Stimulated activated CD8-positive, alpha-beta memory T cell treated with anti-CD3 and anti-CD28 coated beads, Interleukin-2, amount 100 ng/mL, for 1 hour (primary cell): ENCODE measurements at places on chromosomes 13 and 19.

DNA sequence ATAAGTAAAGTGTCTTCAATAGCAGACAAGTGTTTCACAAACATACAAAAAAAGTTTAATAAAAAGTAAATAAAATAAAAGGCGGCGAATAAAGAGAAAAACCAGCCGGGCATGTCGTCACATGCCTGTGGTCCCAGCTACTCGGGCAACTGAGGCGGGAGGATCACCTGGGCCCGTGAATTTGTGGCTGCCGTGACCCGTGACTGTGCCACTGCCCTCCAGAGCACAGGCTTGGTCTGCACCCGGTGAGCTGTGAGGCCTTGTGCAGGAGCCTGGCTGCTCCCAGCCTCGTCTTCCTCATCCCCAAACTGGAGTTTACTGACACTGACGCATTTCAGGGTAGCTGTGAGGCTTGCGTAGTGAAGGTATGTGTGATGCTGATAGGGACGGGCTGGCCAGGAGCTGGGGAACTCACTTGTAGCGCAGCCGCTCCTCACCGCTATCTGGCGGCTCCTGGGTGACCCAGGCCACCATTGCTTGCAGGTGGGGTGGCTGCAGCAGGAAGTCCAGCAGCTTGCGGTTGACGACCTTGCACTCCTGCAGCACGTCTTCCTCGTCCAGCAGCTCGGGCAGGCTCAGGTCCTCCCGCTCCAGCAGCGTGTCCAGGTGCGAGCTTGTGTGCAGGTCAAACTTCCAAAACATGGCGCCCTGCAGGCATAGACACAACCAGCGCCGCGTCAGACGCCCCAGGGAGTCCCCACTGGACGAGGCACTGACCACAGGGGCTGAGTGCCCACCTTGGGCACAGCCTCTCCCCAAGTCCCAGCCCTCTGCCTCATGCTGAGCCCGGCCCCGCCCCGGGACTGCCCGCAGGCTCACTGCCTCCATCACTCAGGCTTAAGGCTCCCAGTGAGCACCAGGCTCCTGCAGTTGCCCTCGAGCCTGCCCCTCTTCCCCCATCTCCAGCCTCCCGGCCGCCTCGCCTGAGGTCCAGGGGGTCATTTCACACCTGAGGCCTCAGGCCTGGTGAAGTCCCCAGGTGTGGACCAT lies 12.1 kb downstream of the PPP6R1 start:
- no peak for DNase-seq

GRCh38 chr13:73556902-73557301 lies 498.1 kb downstream of the KLF5 start:
- DNase-seq: no peak

GRCh38 chr13:77375560-77376108 lies 48.7 kb upstream of the MYCBP2 start:
- no peak for DNase-seq

DNA sequence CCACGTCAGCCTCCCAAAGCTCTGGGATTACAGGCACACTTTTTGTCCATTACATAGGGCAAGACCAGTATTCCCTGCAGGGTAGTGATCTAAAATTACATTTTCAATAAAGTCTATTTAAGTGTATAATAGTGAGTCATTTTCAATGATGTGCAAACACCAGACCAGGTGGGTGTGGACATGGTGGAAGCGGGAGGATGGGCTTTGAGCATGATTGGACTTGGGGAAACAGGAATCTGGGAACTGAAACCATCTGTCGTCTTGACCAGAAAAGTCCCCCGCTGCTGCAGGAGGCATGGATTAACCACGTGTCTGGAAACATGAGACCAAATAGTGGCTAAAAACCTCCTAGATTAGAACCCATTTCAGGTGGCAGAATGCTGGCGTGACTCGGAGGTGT lies 4.9 kb downstream of the FXYD3 start:
- no peak for DNase-seq

DNA sequence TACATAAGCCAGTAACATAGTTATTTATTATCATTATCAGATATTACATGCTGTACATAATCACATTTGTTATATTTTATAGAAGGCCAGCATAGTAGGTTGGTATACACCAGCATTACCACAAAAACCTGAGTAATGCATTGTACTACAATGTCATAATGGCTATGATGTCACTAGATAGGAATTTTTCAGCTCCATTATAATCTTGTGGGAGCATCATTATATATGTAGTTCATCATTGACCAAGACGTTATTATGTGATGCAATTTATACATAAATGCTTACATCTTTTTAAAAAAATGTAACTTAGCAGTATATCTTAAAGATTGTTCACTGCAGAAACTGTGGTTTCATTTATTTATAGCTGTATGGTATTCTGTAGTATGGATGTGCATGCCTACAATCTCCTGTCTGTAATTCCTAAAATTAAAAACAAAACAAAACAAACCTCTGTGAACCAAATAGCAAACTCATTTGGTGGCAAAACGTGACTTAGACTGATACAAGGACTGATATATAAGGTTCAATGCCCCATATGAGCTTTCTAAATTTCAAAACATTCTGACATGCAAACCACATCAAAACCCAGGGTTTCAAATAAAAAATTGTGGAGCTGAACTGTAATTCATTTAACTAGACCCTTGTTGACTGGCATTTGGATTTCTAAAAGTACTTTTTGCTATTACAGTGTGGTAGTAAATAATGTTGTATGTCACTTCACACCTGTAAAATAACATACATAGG lies 250.9 kb downstream of the DLEU7 start:
- no peak for DNase-seq

GRCh38 chr13:43805071-43805468 lies 18.3 kb upstream of the ENOX1 start:
- DNase-seq: no peak

DNA sequence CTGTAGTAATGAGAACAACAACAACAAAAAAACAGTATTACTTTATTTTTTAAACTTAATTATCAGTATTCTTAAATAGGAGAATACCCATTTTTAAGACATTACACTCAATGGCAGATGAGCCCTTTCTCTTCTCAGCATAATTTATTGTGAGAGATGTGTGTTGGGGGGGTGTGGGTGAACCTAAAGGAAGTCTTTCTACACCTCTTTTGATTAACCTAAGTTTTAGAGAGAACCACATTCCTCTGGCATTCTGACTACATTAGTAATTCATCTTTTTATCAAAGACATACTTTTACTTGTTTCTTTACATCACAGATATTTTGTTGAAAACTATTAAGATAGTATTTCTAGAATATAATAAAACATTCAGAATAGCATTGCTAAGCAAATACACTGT lies 890.9 kb downstream of the PCDH9 start:
- DNase-seq: no peak

DNA sequence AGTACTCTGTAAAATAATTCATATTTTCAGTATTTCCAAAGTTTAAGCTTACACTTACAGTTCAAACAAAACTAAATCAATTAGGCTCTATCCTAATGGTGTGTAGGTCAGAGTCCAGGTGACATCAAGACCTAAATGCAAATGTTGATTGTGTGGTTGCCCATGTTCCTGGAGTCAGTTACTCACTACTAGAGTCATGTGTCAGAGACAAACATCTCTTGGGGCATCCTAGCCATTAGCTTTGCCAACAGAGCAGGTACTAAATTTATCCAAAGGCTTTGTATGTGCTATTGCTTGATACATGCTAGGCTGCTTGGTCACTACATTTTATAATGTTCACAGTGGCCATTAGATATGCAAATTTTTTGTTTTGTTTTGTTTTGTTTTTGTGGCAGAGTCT lies 11.7 kb downstream of the SPRY2 start:
- no peak for DNase-seq

DNA sequence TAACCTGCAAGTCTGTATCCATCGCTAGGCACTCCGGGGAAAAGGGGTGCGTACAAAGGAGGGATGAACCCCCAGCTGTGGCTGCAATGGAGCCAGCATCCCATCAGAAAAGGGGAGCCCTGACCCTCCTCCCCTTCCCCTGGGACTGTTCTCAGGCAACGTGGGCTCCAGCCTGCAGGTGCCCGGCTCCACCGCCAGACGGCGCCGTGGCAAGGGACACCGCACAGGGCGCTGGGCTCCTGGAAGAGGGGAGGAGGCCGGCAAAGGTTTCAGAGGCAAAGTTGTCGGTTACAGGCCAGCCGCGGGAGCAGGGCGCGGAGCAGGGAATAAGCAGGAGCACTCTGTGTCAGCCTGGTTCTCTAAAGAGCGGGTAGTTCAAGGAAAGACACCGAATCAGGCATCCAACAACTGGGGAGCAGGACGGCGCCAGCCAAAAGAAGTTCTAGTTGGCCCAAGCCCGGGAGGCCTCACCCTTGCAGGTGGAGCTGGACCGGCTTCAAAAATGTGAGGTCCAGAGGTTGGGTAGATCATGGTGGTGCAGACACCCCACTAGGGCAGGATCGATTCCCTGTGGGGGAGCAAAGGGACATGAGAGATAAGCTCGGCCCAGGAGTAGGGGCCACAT lies 53.0 kb upstream of the ATP12A start:
- no peak for DNase-seq

- no peak for DNase-seq
These were observed 215.5 kb downstream of the POSTN start for GRCh38 chr13:37383046-37383445.

DNA sequence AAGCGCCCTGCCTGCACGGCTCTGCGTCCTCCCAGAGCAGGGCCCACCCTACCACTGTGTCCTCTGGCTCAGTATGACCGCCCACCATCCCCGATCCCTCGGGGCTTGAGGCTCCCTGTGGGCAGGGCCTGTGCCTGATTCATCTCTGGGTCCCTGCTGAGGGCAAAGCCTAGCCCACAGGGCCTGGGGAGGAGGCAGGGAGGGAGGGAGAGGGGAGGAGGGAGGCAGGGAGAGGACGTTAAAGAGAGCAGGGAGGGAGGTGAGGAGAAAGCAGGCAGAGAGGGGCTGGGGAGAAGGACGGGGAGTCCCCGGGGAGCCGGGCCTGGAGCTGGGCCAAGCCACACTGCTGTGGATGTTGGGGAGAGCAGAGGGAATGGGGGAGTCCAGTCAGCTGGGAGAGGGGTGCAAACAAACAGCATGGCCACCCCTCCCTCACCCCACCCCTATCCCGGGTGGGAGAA lies 4.0 kb upstream of the ERFL start:
- DNase-seq: no peak

DNA sequence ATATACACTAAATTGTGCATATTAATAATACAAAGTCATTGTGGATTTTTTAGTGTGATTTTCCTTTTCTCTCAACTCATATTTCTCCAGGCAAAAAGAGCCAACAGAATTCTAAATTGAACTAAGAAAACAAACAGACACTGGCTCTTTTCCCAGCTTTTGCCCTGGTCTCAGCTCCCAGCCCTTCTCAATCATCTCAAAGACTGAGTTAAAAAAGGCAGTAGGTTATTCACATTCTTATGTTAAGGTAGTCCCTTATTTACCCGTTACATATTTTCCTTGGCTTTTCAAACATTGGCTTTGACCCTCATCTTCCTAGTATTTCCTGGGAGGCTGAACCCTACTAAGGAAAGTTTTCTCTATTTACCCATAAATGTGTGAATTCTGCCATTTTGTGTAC lies 753.6 kb downstream of the LIG4 start:
- DNase-seq: no peak

- no peak for DNase-seq
These were observed 25.7 kb upstream of the CCNE1 start for GRCh38 chr19:29785955-29786589.

GRCh38 chr13:109650861-109651260 lies 135.5 kb downstream of the IRS2 start:
- DNase-seq: no peak

- DNase-seq: peak; percentile 23
These were observed 58.0 kb upstream of the CYSLTR2 start for GRCh38 chr13:48595431-48596429.

GRCh38 chr13:112042496-112042895 lies 24.5 kb upstream of the SOX1 start:
- DNase-seq: no peak
